NCI-H2107 (cell line): ENCODE measurements at places on chromosomes 3 and 15.

DNA sequence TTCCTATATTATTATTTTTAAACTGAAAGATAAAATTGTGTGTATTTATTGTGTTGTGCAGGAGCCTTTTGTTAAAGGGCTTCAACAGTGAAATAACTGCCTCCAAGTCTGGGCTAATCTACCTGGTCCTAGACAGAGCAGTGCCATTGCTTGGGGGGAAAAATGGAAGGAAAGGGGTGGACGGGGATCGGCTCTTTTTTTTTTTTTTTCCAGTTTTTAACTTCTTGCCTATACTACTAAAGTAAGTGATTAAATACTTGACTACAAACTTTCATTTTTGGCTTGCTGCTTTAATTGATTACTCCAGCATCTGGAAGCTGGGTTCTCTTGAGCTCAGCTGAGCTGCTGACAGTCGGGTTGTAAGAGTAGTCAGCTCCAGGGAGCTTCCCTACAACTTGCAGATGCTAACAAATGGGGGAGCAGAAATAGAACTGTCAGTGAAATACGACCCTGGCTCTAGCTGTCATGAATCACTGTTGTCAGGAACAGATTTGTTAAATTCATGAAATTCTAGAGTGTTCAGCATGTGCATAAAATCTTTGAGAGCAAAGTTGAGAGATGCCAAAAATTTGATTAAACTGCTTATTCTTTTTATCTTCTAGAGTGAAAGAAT lies 276.7 kb downstream of the ROBO1 start:
- DNase-seq = no peak

DNA sequence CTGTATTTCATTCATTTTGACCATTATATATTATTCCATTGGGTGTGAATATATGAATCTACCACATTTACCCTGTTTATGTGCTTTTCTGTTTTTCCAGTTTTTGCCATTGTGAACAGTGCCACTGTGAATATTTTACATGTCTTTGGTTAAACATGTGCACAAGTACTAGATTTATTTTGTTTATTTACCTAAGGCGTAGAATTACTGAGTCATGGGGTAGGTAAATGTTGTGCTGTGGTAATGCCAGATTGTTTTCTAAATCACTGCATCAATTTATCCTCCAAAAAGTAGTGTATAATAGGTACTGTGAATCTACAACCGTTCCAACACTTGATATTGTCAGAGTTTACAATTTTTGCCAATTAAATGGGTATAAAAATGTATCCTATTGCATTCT lies 362.1 kb upstream of the AGTR1 start:
- no peak for DNase-seq

GRCh38 chr3:43727930-43728329 lies 37.2 kb downstream of the ABHD5 start:
- DNase-seq = no peak

GRCh38 chr15:77118882-77119321 lies 48.0 kb upstream of the TSPAN3 start:
- no peak for DNase-seq

GRCh38 chr3:57226176-57226575 lies 1.4 kb upstream of the APPL1 start:
- DNase-seq = no peak

GRCh38 chr15:77419836-77420609 lies at the start of gene PEAK1:
Gene PEAK1, minus strand, starts transcription at chr15:77420104. Its CDS starts 238,178 bp downstream, at chr15:77181926.
- DNase-seq = peak; percentile 86

DNA sequence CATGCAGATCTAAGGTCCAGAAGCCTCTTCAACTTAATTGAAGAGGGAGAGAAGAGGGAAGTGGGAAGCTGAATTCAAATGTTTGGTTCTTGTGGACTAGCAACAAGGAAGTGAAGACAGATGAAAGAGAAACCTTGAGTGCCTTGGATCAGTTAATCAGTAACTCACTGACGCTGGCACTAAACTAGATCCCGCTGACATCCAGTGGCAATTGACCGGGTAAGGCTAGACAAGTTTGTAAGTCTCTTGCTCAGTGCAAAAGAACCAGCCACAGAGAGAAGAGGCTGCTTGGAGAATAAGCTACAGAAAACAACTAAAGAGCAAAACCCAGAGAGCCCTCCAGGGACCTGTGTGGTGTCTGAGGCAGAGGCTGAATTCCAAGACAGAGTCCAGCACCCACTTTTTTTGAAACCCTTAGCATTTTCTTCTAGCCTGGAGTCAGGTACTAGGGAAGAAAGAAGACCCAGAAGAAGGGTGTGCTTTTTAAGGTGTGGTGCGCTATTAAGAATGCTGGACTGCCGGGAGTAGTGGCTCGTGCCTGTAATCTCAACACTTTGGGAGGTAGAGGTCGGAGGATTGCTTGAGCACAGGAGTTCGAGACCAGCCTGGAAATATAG lies 6.9 kb downstream of the PLCH1 start:
- no peak for DNase-seq

- DNase-seq = no peak
Measured at GRCh38 chr15:63593705-63594671, 3.2 kb upstream of the FBXL22 start.

DNA sequence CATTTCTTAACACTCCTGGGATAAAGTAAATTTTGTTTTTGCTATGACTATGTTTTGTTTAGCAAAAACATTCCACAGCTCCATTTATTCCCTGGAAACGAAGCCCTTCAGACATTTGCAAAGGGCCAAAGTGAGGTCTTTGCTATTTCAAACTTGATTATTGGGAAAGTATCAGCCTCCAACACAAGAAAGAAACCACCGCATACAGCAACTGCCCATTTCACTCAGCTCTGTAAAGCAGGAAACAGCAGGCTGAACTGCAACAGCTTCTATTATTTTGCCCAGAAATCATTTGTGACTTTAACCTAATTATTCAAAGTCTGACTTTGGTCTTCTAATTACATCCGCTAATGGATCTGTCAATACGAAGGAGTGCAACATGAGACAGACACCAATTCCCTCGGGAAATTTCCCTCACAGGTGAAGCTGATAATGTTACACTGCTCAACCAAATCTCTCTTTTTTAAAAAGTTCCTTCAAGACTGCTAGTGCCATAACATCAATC lies 72.1 kb downstream of the RFTN1 start:
- DNase-seq = no peak

DNA sequence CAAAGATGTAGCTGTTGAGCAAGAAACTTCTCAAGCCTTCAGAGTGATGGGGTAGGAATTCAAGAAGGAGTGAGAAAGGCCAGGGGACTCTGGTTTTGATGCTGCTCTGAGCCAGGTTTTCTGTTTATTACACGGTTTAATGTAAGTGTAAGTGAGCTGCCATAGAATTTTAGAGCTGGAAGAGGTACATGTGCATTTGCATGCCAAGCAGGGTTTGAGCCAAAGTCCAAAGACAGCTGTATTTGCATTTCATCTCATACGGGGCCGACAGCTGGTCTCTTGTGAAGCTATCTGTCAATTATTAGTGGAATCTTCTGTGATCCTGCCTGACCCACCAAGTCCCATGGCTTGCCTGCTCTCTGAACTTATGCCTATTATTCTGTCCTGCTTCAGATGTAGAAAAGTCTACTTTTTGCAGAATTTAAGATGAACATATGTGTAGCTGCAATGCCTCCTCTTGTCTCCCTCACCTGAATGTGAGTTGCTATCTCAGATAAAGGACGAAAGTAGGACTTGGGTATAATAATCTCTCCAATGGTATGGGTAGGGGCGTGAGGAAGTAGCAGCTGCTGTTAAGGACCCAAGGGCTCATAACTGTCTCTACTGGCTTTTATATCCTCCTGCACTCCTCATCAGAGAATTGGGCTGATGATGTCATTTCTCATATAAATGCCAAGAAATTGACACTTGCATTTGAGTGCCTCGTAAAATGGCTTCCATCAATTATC lies 160.0 kb downstream of the SQOR start:
- no peak for DNase-seq

DNA sequence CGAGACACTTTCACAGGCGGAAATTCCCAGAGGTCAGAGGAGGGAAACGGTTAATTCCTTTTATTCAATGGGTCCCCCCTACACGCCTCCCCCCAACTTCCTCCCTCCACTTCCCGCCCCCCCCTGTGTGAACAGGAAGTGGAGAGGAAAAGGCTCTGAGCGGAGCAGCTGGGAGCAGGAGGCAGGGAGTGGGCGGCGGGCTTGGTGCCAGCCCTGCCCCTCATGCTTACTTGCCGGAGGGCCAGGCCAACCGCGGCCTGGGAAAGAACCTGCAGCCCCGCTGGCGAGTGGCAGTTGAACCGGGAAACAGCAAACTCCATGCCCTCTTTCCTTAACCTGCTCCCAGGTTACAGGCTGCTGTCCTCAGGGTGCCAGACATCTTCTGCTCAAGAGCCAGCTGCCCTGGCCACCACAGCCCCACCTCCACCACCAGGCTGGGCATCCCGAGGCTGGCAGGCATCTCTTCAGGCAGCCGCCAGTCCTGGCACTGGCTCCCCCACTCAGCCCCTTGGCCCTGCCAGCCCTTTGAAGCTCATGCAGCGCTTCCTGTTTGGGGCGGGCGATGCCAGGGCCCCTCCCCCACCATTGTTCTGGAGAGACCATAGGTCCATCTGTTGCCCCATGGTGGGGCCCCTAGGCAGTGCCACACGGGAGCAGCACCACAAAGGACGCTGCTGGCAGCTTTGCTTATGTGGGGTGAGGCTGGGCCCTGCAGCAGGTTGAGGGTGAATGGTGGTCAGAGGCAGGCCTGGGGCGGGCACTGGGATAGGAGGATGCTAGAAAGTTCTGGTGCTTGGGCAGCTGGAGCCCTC lies 12.9 kb downstream of the VPS18 start:
- DNase-seq = no peak

DNA sequence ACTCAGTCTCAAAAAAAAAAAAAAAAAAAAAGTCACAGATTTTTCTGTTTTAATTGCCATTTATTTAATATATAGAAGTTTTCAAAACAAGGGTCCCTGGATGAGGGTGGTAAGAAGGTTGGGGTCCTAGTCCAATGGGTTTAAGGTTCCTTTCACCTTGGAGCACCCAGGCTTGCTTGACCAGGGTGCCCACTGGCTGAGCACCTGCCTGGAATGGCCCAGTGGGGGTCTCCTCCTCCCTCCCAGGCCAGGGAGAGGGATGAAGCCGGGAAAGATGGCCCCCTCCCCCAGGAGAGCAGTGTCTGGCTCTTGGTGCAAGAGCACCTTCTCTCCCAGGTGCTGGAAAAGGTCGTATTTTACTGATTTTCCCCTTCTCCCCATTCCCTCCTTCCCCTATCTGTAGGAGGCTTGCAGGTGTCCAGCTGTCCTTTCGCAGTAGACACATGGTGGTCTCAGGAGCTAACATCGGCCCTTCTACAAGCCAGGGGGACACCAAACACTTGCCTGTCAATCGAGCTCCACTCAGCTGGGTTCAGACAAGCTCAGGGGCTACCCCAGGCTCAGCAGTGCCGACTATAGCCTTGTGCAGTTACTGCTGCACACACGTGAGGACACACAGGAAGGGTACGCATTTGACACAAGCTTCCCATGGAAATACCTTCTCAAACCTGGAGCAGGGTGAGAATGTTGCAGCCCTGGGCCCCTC lies 112.3 kb upstream of the KLF13 start:
- DNase-seq = no peak

GRCh38 chr3:126064627-126065258 lies 19.2 kb downstream of the SLC41A3 start:
- no peak for DNase-seq

GRCh38 chr15:40011303-40011702 lies 27.7 kb downstream of the SRP14 start:
- no peak for DNase-seq

DNA sequence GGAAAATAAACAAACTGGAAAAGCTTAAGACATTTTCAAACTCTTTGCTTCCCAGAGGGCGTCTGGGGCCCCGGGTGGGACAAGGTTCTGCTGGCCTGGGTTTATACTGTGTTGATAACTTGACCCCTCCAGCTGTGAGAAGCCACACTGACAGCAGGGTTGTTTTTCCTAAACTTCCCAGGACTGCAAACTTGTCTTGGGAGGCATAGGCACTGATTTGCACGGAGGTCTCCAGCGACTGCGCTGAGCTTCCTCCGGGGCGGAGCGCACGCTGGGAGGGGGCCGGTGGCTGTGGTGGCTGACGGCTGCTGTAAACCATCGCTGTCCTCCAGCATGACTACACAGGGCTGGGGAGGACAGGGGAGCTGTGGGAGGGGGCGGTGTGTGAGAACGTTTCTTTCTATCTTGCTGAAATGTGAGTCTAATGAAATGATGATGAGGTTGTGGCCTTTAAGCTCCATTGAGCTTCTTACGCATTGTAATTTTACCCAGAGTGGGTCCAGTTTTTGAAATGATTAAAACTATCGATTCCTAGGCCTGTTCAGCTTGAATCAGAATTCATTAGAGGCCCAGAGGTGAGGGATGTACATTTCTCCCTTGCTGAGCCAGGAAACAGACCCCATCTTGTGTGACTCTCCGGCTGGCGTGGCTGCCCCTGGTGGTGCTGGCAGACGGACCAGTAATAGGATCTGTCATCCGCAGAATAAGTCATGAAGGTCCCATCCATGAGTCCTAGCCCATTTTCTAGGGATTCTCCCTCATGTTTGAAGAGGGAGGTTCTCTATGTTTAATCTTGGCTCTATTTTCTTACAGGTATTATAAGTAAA lies 40.5 kb upstream of the VPS8 start:
- no peak for DNase-seq

DNA sequence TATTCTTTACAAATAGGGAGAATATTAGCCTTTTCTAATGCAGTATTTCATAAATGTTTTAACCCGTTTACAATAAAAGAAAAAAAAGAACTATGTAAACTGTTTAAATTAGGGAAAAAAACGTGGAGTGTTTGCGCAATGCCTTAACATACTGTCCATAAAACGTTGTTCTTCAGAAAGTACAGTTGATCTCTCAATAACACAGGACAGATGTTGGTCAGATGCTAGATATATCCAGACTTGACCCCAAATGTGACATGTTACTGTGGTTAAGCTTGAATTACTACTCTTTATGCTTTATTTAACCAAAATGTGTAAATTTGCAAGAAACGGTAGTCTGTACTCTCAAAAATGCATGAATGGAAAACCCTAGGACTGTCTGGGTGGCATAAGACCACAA lies 110.3 kb downstream of the PLOD2 start:
- DNase-seq = no peak

DNA sequence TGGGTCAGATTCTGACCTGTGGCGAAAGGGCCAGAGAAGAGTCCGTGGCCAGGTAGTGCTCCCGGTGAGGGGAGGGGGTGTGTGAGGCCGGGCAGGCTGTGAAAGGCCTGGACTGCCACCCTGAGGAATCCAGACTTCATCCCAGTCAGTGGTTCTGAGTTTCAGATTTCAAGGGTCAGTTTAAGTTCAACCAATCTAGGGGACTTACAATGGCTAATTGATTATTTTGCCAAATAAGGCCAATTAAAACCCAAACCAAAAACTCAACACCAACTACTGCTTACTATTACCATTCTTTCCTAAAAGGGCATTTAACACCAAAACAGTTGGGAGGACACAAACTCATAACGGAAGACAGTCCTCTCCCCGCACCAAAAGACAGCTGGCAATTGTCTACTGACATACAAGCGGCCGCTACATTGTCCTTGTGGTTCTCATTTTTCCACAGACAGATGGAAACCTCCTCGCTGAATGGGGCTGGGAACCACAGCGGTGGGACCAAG lies 30.5 kb downstream of the TMEM44 start:
- no peak for DNase-seq

DNA sequence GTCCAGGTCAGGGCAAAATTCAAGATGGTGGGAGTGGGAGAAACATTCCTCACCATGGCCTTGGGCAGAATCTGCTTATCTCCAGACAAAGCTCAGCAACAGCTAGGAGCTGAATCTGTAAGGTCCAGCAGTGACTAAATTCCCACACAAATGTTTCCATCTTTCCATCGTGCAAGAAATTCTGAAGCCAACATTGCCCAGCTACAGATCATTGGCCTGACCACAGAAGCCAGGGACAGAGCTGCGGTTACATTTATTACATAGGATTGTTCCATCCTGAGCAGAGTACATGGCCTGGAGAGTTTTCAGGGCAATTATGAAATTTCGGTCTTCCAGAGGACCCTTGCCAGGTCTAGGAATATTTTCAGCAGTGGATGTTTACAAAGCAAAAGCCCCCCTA lies 100.3 kb downstream of the LIPC start:
- no peak for DNase-seq
